ENCODE measurements at places on chromosomes 3 and 15. TPM values are rescaled to one million over a fixed set of nuclear protein-coding genes. Genes with fewer than 3 reads are reported as not detected.
A peak's percentile ranks its signal among the peaks of the same experiment; 100 is the strongest.

The CEP19 gene
- total RNA-seq = 2.5 TPM

The RPL29 gene
- 1,236 TPM for total RNA-seq

- DNase-seq = peak; percentile 21
Observed at GRCh38 chr15:63503739-63504246, 600 bp upstream of the USP3 start.

DNA sequence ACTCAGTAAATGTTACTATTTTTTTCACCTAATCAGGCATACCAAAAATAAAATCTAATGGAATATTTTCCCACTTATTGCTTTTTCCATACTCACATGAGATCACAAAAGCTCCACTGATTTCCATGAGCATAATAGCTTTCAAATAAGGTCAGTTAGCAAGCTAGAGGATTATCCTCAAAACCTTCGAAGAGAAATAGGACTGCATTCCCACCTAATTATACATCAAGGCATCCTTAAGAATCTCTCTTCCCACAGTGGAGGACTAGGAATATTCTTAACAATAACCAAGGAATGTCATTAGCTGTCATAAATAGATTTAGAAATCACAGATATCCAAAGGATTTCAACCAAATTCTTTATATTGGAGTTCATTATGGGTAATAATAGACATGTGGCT, 127.9 kb upstream of the STT3B start:
- no peak for DNase-seq

DNA sequence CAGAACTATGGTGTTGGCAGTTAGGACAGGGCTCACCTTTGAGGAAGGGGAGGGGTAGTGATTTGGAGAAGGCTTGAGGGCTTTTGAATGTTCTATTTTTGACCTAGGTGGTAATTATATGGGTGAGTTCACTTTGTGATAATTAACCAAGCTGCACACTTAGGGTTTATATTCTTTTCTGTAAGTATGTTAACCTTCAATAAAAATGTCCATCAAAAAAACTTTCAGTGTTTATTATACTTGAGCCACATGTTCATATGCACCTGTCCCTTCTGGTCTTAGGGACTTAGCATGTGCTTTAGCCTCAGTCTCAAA, 28.4 kb downstream of the PDE8A start:
- no peak for DNase-seq

- DNase-seq = no peak
Observed at GRCh38 chr15:100111125-100112060, 230.4 kb downstream of the ADAMTS17 start.

DNA sequence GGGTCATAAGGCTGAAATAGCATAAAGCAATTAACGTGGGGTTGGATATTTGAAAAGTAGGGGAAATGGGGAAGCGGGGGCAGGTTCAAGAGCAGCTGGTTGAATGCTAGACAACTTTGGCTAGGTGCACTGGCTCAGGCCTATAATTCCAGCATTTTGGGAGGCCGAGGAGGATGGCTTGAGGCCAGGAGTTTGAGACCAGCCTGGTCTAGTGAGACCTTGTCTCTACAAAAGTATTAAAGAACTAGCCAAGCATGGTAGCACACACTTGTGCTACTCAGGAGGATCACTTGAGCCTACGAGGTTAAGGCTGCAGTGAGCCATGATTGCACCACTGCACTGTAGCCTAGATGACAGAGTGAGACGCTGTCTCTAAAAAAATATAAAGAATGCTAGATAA, 6.9 kb upstream of the FANCD2 start:
- DNase-seq = no peak

- no peak for DNase-seq
Observed at GRCh38 chr3:150528354-150528797, 17.9 kb downstream of the SERP1 start.
